ENCODE measurements at places on chromosomes 5 and 9.

GRCh38 chr9:75974016-75974766 is 83.7 kb downstream of the PCSK5 start:
- DNase-seq: no peak

- no peak for DNase-seq
Measured at GRCh38 chr9:120783602-120784047, 9.6 kb downstream of the FBXW2 start.

DNA sequence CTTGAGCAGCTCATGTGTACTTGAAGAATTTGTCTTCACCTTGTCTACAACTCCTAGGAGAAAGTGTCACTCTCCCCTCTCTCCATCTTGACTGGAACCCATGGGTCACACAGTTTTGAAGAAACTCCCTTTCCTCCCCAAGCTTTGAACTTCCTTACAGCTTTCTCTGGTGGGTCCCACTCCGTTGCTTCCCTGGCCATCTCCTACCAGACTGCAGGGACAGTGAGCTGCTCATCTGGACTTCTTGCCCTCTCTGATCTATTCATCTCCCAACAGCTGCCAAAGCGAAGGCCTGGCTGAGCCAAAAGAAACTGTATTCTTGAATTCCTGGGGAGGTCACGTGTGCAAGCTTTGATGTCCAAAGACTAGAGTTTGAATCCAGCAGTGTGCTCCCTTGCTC is 22.7 kb upstream of the CXCL14 start:
- no peak for DNase-seq

GRCh38 chr9:108996643-108997042 is 16.7 kb downstream of the CTNNAL1 start:
- DNase-seq: no peak

GRCh38 chr5:155342956-155343355 is 329.4 kb downstream of the KIF4B start:
- no peak for DNase-seq

GRCh38 chr5:15640116-15640515 is 140.1 kb downstream of the FBXL7 start:
- no peak for DNase-seq

- DNase-seq: no peak
Measured at GRCh38 chr5:114839360-114839759, 330.3 kb downstream of the TRIM36 start.

GRCh38 chr5:73617510-73618279 is 8.3 kb upstream of the ARHGEF28 start:
- DNase-seq: no peak

GRCh38 chr9:79073201-79073600 is 498.6 kb upstream of the TLE4 start:
- DNase-seq: no peak

GRCh38 chr9:886886-887285 is 45.4 kb downstream of the DMRT1 start:
- DNase-seq: no peak

DNA sequence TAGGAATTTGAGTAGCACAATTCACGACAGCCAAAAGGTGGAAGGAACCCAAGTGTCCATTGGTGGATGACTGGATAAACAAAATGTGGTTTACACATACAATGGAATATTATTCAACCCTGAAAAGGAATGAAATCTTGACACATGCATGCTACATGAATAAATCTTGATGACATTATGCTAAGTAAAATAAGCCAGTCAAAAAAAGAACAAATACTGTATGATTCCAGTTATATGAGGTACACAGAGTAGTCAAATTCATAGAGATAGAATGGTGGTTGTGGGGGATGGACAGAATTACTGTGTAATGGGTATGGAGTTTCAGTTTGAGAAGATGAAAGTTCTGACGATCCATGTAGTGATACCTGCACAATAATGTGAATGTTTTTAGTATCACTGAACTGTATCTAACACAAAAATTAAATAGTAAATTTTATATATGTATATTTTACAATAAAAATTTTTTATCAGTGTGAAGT is 117.7 kb upstream of the GNA14 start:
- no peak for DNase-seq

DNA sequence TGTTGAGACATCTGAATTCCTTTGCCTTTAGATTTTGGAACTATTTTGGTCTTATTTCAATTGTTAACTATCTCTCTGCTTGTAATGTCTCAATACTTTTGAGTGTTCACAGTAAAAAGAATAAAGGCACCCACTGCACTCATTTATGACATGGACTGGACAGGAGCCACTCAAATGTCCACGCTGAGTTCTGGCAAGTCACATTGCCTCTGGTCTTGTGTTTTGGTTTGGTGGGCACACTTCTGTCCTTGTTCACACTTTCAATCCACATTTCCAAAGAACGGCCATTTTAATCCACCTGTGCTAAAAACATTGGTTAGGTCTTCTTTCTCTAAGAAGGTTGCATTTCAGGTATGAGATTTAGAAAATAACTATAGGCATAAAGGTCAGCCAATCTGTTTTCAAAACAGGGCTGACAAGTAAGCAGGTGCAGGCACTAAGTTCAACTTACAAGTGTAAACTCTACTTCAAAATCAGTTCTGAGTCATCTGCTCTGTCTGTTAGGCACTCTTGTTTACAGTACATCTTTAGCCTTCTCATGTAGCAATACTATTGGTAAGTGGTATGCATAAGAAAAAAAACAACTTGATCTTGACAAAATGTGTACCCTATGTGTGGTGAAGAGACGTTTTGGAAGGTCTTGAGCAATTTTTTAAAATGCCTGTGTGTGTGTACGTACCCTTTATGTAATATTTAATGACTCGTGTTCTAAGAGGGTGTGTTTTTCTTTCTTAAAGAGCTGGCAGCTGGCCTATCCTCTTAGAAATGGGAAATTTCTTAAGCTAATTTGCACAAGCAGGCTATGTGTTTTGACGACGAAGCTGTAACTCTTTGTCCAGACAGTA is 31.5 kb upstream of the ZFAND5 start:
- no peak for DNase-seq

DNA sequence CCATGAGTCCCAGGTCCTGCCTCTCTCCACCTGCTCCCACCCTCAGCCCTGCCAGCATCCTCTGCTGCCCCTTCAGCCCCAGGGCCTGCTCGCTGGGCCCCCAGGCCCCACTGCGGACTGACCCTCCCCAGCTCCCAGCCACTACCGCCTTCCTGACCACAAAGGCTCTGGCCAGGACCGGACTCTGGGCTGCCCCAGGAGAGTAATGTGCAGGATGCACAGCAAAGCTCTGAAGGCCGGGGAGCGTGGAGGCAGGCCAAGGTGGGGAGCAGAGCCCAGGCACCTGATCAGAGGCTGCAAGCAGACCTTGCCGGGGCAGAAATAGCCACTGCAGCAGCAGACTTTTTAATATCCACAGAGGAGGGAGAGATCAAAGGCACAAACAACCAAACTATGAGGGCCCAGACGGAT is 27.9 kb downstream of the IPPK start:
- no peak for DNase-seq

- DNase-seq: no peak
Measured at GRCh38 chr5:55364537-55365055, 56.8 kb downstream of the MTREX start.

DNA sequence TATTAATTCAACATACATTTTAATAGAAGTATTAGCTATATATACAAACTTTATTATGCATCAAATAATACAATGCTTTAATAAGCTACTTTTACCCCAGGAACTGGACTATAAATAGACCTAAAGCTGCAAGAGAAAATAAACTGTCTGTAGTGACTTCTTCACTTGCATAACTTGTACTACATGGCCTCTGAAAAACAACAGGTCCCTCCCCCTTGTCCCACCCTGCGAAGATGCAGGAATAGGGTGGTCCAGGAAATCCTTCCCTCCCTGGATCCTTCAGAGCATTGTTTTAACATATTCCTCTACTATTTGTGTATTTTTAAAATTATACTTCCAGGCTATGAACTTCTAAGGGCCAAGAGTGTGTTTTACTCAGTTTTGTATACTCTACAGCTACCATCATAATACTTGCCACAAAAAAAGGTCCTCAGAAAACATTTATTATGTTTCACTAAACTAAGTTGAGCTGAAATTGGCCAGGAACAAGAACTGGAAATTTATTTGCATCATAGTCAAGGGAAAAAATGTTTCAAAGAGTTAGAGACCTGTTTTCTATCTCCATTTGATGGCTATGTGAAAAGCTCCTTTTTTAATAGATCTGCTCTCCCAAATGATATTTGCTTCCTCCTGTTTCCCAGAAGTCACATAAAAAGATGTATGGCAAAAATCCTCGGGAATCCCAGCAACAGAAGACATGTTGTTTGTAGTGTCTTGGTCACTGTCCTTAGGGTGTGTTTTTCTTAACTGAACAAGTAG is 15.2 kb upstream of the SELENOP start:
- no peak for DNase-seq

DNA sequence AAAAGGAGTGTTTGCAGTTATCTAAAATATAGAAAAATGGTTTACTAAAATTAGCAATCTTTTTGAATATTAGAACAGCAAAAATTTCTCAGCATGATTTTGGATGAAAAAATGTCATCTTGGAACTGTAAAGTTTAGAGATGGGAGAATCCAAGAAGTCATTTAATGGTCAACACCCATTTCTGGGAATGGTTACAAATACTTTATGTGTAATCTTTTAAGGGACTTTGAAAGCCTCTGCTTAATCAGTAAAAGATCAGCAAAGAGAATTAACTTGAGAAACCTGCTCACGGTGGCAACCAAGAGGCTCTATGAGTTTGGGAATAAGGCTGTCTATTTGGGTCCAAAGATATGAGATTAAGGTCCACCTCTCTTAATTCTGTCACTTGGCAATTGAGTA is 13.0 kb downstream of the C1QTNF3 start:
- no peak for DNase-seq

- DNase-seq: no peak
Measured at GRCh38 chr5:5341531-5342292, 80.8 kb upstream of the ICE1 start.

- DNase-seq: no peak
Measured at GRCh38 chr5:164383662-164384061, 878.2 kb downstream of the MAT2B start.

DNA sequence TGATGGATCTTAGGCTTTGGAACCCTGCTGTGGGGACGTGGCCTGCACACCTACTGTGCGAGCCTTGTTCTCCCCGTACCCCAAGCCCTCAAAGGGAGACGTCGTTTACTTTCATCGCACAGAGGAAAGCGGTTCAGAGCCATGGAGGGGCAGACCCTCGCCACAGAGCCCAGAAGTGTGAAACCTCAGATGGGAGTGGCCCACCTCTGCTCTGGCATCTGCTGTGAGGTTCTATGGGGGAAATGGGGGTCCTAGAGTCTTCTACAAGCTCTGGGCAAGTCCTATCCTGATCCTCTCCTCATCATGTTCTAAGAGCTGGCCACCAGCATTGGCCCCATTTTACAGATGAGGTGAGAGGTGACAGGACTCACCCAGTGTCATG is 3.7 kb upstream of the RNF44 start:
- DNase-seq: no peak

DNA sequence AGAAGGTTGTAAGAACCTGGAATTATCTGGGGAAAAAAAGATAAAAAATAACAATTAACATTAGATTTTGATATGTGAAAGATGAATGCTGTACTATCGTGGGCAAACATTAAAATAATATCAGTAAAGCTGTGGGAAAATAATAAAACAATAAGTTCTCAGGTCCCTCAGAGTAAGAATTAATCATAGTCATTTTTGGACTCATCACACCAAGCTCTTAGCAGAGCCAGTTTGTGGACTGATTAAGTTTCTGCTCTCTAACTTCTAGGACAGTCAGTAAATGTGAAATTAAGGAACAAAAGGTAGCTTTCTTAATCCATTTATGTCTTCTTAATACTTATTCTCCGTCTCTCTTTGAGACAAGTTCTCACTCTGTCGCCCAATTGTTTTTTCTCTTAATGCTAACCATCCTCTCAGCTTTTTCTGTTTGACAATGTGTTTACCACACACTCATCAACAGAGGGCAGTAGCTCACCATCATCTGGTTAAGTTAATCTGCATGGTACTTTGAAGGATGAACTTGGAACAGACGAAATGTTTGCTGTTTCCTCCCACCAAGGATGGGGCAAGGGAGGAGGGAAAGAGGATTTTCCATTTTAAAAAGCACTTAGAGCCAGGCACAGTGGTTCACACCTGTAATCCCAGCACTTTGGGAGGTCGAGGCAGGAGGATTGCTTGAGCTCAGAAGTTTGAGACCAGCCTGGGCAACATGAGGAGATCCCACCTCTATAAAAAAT is 5.3 kb upstream of the ACO1 start:
- peak; percentile 48 for DNase-seq

GRCh38 chr9:19163631-19164030 is 36.3 kb upstream of the PLIN2 start:
- no peak for DNase-seq

DNA sequence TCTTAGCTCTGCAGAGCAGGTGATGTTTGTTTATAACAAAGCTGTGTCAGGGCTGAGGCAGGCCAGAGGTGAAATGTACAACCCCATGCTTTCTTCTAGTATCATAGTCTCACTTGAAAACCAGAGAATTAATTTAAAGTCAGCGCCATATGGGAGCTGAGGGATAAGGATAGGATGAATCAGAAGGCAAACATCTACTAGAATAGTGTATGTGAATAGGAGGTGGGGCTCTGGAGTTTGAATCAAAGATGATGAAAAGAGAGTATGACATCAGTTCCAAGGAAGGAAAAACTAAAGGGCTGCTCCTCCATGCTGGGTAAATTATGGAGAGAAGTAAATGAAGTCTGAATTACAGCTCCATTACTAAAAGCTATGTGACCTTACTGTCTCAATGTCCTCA is 441.5 kb downstream of the RASEF start:
- DNase-seq: no peak

DNA sequence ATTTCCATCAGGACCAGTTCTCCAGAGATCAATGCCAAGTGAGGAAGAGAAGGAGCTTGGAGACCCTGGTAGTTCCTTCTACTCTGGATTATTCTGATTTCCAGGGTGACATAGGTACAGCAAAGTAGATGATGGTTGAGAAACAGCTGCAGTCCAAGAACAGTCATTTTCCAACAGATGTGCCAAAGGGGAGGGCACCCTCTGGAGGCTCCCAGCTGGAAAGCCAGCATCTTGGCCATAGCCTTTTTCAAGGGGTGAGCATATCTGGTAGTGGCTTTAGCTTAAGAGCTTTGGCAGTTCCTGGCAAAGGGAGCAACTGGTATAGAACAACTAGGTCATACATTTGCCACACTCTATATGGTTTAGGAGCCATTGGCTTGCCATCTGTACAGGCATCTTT is 492.7 kb downstream of the RASEF start:
- DNase-seq: no peak

GRCh38 chr9:7121055-7121454 is 363.3 kb downstream of the KDM4C start:
- DNase-seq: no peak

GRCh38 chr9:33106372-33106771 is 29.9 kb upstream of the SMU1 start:
- DNase-seq: no peak

- no peak for DNase-seq
Measured at GRCh38 chr9:77505232-77505631, 142.9 kb downstream of the GNA14 start.

Measured in brain pericyte (primary cell).